ENCODE measurements at places on chromosomes 1 and 21. TPM values are rescaled to one million over a fixed set of nuclear protein-coding genes. Genes with fewer than 3 reads are reported as not detected.

- H3K4me3 ChIP-seq = no peak overlapping the region
- H3K27me3 ChIP-seq = no peaks in the 10 kb centered on the region
- no peak for DNase-seq
- H3K36me3 ChIP-seq = no peaks in the 10 kb centered on the region
- H3K27ac ChIP-seq = no peak overlapping the region
Observed at GRCh38 chr1:60835649-60836048, 246.7 kb upstream of the NFIA start.

GRCh38 chr1:156877433-156878170 is 15.9 kb upstream of the PEAR1 start:
- H3K36me3 ChIP-seq = no peaks in the 10 kb centered on the region
- H3K27ac ChIP-seq = peak overlapping the region; percentile 64
- H3K27me3 ChIP-seq = peaks cover 24% of the 10 kb centered on the region
- H3K4me3 ChIP-seq = peak overlapping the region; percentile 65

DNA sequence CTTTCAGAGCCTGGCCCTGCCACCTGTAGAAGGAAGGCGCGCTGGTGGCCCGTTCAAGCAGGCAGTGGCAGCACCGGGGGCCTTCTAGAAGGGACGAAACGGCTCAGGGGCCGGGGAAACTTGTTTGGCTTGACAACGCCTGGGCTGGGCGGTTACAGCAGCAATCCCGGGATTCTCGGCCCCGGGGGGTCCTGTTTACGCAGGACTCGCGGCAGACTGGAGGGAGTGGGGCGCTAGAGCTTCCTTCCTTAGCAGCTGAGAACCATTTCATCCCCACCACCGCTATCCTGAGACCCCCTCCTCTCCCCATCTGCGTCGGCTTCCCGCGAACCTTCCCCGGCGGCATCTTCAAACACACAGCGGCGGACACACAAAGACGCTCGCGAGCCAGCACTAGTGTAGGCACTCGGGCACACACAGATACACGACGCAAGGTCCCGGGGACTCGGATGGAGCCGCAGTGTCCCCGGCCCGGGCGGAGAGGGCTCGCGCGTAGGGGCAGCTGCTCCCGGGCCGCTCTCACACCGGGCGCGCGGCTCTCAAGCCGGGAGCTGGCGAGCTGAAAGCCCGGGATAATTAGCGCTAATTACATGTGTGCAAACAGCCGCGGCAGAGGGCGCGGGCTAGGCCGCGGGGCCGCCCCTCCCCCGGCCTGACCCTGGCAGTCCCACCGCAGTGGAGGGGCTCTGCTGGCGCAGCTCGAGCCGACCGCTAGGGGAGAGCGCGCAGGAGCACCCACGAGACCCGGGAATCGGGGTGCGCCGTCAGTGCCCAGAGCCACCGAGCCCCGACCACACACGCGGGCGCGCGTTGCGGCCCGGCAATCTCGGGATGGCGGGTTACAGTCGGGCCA is 271.4 kb downstream of the FOXD2 start:
- peak overlapping the region; percentile 76 for H3K4me3 ChIP-seq
- H3K4me1 ChIP-seq = peaks cover 20% of the 10 kb centered on the region
- peak; percentile 79 for DNase-seq
- no peak overlapping the region for H3K27ac ChIP-seq
- no peaks in the 10 kb centered on the region for H3K36me3 ChIP-seq
- H3K27me3 ChIP-seq = peaks cover 15% of the 10 kb centered on the region

DNA sequence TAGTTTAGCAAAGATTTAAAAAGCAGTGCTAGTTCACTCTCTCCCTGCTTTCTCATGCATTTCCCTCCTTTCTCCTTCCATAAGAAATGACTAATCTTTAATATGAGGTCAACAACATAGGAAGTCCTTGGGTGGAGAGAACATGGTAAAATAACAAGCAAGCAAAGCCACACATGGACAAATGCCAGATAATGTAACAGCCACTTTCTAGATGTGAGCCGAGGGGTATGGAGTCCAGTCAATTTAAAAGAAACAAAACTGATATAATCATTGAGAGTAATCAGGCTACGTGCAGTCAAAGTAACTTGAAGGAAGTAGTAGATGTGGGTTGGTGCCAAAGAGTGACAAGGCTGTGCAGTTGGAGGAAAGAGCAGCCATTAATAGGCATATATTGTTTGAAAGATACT is 69.6 kb downstream of the DUSP10 start:
- H3K36me3 ChIP-seq = no peaks in the 10 kb centered on the region
- H3K27me3 ChIP-seq = no peaks in the 10 kb centered on the region
- no peaks in the 10 kb centered on the region for H3K4me1 ChIP-seq
- DNase-seq = no peak
- no peak overlapping the region for H3K27ac ChIP-seq

DNA sequence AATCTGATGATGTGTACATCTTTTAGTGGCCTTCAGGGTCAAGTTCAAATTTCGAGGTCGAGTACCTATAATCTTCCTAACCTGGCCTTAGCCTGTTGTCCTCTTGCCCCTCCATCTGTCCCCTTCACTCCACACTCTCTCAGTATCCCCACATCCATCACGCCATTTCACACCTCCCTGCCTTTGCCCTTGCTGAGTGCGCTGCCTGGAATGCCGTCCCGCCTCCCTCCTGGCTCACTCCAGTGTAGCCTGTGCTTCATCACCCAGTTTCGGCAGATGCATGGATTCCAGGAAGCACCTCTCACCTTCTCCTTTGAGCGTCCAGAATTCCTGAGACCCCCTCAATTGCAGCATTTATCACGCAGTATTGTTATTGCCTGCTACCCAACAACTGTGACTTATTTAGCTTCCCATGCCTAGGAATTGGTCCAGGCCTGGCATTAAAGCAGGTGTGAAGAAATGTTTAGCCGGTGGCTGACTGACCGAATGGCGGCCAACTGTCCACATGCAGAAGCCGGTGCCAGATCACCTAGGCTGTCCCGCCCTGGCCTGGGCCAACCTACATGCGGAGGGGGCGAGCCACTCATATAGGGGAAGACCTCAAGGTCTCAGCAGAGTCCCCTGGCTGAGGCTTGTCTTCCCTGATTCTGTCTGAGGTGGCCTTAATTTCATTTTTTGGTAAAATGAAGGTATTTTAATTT is 34.5 kb downstream of the MYOM3 start:
- no peaks in the 10 kb centered on the region for H3K4me1 ChIP-seq
- H3K36me3 ChIP-seq = peaks cover 3% of the 10 kb centered on the region

GRCh38 chr1:36034692-36035091 is 49.2 kb upstream of the TEKT2 start:
- H3K27ac ChIP-seq = no peak overlapping the region
- H3K4me3 ChIP-seq = no peak overlapping the region
- no peaks in the 10 kb centered on the region for H3K4me1 ChIP-seq
- DNase-seq = no peak

Gene FLG2
- not detected for total RNA-seq

Gene APOBEC4
- not detected for total RNA-seq
